NB4 (cell line): ENCODE measurements at places on chromosomes 11 and 22.

GRCh38 chr11:47434011-47434786, 8.0 kb upstream of the PSMC3 start:
- DNase-seq: no peak

GRCh38 chr22:39185601-39186012, 33.1 kb upstream of the CBX7 start:
- no peak for DNase-seq

- no peak for DNase-seq
Observed at GRCh38 chr11:92870196-92870832, 99.1 kb upstream of the MTNR1B start.

DNA sequence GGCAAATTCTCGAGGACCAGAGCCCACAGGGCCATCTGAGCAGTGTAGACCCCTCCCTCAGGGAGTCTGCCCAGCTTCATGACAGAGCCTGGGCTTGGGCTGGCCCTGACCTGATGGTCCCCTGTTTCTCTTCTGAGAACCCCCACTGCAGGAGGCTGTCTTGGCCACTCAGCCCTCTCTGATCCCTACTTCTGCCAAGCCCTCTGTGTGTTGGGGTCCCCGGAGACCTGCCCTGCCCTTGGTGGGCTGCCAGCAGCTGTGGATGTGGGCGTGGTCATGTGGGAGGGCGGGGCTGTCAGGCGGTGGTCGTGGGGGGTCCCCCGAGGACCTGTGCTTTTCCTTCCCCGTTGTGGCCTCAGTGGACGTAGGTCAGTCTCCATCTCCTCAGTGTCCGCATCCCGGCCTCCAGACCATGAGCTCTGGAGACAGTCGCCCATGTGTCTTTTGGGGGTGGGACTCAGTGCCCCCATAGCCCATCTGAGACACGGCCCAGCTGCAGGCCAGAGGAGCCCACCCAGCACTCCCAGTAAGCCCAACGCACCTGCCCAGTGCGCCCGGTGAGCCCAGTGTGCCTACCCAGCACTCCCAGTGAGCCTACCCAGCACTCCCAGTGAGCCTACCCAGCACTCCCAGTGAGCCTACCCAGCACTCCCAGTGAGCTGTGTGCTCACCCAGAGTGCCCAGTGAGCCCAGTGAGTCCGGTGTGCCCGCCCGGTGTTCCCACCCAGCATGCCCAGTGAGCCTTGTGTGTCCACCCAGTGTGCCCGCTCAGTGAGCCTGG, 409.2 kb downstream of the TBC1D22A start:
- no peak for DNase-seq

GRCh38 chr11:1923201-1923956, 3.9 kb downstream of the TNNT3 start:
- no peak for DNase-seq

- no peak for DNase-seq
Observed at GRCh38 chr11:80960381-80961029, 1519.7 kb upstream of the TENM4 start.

DNA sequence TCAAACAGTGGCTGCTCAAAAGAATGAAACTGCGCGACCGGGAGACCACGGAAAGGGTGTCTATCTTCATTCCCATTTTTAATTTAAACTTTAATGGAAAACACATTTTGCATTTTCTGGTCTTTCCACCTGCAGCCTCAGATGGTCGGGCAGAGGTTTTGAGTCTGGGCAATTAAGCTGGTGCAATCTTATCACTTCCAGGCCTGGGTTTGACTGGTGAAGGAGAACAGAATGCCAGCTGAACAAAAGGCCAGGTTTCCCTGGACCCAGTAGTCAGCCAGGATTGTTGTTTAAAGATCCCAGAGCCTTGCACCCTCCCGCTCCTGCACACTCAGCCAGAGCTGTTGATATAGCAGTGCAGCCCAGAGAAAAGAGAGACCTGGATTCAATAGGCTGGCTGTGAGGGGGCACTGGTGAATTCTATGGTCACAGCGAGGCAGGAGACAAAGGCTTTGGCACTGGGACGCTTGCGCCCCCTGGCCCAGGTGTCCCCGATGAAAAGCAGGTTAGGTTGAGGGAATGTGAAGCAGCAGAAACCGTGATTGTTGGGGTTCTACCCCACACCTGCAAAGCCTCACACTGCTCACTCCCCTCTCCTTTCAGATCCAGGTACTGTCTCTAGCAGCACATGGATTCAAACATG, 83.6 kb downstream of the FLI1 start:
- no peak for DNase-seq

GRCh38 chr11:91790346-91791170, 434.1 kb upstream of the FAT3 start:
- no peak for DNase-seq
